D721Med (cell line): ENCODE measurements at places on chromosomes 6 and 20.

- DNase-seq = no peak
These were observed 111.7 kb downstream of the PREX1 start for GRCh38 chr20:48716086-48716485.

- DNase-seq = no peak
These were observed at the start of gene ACSS1 for GRCh38 chr20:25058051-25058846. Gene ACSS1 (minus strand): TSS chr20:25058139. CDS start chr20:25058102, 37 bp downstream.

DNA sequence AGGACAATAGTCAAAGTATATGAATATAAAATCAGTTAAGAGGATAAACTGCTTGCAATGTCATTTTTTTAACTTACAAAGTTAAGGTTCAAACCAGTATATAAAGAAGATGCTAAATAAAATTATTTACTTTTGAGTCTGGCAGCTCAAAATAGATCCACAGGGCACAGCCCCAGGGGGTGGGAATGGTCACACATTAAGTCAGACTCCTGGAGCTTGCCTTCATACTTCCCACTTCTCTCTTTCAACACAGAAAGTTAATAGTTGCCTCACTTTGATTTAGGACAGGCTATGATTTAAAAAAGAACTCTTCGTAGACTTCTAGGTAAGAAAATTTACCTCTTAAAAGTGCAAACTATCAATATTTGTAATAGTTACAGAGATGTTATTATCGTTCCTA lies 158.3 kb upstream of the RUNX2 start:
- no peak for DNase-seq

GRCh38 chr6:111662794-111663593 lies 57.3 kb upstream of the TRAF3IP2 start:
- no peak for DNase-seq

DNA sequence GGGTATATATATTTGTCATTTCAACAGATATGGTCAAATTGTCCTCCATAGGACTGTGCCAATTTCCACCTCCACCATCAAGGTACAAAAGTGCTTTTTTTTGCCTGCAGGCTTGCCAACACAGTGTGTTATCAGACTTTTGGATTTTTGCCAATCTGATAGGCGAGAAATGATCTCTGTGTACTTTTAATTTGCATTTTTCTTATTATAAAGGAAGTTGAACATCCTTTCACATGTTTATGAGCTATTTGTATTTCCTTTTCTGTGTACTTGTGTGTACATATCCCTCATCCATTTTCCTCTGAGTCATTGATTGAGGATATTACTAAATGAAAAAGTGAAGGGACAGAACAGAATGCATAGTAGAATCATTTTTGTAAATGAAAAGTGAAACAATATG lies 39.0 kb upstream of the PTPN1 start:
- DNase-seq = no peak

DNA sequence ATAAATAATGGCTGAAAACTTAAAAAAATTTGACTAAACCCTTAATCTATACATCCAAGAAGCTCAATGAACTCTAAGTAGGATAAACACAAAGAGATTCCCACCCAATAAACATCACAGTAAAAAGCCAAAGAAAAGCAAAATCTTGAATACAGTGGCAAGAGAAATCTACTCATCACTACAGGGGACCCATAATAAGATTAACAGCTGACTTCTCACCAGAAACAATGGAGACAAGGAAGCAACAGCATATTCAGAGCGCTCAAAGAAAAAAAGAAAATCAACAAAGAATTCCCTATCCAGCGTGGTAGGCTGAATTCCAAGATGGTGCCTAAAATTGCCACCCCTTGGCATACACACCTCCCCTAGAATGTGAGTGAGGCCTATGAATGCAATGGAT lies 18.6 kb downstream of the SNX3 start:
- no peak for DNase-seq

DNA sequence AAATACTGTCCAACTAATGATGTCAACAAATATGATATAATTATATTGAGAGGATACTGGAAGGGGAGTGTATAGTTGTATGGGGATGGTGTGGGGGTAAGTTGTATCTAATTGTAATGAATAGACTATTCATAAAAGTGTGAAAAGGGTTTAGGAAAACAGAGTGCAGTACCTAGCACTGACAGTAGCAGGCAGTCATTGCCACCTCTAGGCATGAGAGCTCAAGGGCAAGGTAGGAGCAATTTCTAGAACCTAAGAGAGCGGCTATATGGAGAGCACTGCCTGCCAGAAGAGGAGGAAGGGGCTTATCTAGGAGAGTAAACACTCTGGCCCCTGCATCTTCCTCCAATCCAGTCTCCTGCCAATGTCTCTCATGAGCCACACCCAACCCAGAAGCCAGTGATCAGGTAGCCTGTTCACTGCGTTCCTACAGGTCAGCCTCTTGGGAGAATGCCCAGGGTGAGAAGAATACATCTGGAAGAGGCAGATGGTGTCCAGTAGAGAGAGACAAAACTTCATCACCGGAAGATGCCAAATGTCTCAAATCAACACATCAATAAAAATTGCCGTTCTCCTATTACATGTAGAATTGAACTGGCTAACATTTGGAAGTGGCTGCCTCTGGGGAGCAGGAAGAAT lies 200.0 kb downstream of the LY86 start:
- DNase-seq = no peak

DNA sequence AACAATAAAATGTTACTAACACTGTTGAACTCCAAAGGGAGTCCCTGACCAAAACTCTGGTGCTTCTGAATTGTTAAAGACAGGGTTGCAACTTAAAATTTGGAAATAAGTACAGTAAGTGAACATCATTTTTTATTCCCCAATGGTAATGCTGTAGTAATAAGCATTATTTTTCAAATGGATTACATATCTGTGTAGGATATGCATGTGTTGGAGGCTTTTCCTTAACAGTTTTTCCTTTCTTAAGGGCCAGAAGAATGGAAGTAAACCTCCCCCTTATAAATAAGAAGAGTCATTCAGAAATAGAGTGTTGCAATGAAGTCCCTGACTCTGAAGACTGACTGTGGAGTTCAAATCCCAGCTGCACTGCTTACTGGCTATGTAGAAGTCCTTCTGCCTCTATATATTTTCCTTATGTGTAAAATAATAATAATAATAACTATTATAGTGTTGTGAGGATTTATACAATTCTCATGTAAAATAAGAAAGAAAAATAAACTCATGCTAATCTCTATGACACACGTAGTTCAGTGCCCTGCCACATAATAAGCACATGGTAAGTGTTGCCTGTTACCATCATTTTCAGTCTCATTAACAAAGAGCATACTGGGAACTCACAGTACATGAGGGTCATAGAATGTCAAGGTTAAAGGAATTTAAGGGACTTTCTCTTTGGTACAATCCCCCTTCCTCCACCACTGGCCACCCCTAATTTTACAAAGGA lies 129.8 kb upstream of the SMLR1 start:
- DNase-seq = no peak

GRCh38 chr6:13396241-13396792 lies 68.0 kb upstream of the TBC1D7 start:
- no peak for DNase-seq

DNA sequence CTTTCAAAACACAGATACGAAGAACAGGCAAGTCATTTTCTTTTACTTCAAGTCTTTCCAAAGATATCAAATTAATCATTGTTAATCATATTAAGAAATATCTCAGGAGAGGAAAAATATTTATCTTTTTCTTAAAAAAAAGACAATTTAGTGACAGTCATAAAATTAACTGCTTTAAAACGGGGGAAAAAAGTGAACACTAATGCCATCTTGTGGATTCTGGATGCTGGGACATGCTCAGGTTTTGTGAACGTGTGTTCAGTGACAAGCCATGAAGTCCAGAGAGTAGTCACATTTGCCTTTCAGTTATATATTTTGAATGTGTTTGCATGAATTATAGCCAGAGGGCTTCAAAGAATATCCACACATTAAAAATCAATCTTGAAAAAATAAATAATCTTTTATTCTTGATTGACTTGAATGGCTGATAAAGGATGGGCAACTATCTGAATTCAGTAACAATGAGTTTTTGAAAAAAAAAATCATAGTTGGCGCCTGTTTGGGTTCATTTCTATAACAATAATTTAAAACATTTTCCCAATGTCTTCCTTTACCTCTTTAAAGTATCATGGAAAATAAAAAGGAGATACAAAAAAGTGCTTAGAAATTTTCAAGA lies 74.7 kb upstream of the NOX3 start:
- DNase-seq = no peak

DNA sequence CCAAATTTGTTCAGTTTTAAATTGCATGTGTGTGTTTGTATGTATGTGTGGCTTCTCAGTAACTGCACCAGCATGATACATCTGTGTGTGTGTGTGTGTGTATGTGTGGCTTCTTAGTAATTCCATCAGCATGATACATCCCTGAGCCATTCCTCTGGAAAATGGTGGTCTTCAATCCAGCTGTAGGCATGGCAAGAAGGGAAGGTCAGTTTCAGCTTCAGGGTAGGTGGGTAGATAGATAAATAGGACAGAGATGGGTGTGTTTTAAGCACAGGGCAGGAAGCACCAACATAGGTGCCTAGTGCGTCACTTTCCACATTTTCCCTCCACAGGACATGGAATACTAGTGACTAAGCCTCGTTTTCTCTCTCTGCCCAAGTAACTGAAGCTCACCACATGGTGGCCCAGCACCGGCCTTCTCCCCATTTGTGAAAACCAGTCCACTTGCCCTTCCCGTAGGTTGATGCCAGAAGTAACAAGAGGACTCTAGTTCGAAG lies 82.9 kb downstream of the RPP40 start:
- no peak for DNase-seq

GRCh38 chr6:110979565-110980101 lies 2.2 kb upstream of the RPF2 start:
- no peak for DNase-seq

DNA sequence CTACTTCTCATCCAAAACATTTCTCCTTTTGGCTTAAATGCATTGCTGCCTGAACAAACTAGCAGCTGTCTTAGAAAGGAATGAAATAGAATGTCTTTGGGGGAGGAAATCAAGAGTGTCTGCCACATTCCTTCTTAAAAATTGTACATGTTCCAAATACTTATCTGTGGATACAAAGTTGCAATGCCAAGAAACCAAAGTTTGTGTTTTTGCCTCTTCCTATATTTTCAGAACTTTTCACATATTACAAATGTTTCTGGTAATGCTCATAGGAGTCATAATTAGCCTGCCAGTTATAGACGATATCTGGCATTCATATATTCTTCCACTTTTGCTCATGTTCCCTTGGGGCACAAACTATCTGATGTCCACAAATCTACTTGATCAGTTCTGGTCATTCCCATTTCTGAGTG lies 165.5 kb upstream of the BMP5 start:
- DNase-seq = no peak

DNA sequence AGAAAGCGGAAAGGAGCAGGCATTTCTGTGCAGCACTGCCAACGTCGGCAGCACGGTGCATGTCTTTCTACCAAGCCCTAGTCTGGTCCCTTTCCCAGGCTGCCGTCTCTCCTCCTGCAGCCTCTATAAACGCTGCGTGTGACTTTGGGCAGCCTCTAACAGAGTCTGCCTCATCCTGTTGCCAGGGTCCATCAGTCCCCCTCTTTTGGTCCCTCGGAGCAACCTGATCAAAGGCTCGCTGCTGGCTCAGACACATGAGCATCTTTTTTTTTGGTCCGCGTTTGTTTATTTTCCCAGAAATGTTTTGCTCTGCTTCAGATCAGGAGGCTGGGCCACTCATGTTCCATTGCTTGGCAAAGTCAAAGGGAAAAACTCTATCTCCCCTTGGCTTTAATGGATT lies 166.8 kb upstream of the CST7 start:
- DNase-seq = no peak

GRCh38 chr20:623704-624103 lies 13.6 kb upstream of the TCF15 start:
- no peak for DNase-seq

- no peak for DNase-seq
These were observed 195.2 kb downstream of the BACH2 start for GRCh38 chr6:90101403-90101802.

- no peak for DNase-seq
These were observed 157.9 kb downstream of the OGFRL1 start for GRCh38 chr6:71446470-71446869.

DNA sequence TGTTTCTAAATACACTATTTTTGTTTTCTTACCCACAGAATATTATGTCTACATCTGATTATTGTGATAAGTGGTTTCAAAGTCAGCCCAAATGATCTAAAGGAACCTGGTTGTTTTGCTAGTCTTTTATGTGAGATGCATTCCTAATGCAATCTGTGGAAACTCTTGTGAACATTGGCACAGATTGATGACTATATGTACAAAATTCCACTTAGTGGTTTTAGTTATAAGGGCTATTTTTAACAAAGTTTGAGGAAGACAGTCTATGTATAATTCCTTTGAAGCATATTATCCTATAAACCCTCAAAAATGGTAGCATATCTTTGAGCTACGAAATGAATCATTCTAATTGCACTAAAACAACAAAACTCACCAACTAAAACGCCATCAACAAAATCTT lies 140.9 kb downstream of the GRIK2 start:
- no peak for DNase-seq

DNA sequence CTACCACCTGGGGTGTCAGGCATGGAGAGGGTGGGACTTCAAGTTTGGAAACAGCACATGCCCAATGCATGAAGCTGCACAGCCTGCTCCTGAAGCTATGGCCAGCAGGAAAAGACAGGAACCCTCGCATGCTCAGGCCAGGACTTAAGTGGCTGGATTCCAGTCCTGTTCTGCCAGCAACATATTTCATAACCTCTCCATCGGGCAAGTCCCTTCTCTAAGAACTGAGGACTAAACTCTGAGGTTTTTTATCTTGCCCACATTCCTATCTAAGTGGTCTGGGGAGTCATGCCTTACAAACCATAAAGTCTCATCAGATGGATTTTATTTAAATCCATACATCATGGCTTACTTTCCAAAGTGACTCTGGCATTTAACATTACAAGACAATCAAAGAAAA lies 27.5 kb upstream of the AGPAT4 start:
- DNase-seq = no peak

- DNase-seq = no peak
These were observed 13.8 kb upstream of the HLA-G start for GRCh38 chr6:29813809-29814208.

DNA sequence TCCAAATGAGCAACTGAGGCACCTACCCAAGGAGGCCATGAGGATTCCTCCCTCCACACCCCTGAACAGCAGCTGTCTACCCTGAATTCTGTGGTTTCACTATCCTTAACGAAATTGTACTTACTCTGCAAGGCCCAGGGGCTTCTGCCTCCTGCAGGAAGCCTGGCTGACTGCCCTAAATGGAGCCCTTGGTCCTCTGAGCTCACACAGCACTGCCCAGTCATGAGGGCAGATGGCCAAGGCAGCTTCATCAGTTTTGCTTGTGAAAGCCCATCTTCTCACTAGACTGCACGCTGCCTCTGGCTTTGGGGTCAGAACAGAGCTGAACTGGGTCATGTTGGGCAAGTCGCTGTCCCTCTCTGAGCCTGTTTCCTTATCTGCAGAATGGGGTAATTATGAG lies 26.4 kb upstream of the SIRPA start:
- no peak for DNase-seq

- DNase-seq = no peak
These were observed 37.6 kb downstream of the FLRT3 start for GRCh38 chr20:14299831-14300230.
